ENCODE measurements at places on chromosomes 16 and 17. TPM values are rescaled to one million over a fixed set of nuclear protein-coding genes. Genes with fewer than 3 reads are reported as not detected.

DNA sequence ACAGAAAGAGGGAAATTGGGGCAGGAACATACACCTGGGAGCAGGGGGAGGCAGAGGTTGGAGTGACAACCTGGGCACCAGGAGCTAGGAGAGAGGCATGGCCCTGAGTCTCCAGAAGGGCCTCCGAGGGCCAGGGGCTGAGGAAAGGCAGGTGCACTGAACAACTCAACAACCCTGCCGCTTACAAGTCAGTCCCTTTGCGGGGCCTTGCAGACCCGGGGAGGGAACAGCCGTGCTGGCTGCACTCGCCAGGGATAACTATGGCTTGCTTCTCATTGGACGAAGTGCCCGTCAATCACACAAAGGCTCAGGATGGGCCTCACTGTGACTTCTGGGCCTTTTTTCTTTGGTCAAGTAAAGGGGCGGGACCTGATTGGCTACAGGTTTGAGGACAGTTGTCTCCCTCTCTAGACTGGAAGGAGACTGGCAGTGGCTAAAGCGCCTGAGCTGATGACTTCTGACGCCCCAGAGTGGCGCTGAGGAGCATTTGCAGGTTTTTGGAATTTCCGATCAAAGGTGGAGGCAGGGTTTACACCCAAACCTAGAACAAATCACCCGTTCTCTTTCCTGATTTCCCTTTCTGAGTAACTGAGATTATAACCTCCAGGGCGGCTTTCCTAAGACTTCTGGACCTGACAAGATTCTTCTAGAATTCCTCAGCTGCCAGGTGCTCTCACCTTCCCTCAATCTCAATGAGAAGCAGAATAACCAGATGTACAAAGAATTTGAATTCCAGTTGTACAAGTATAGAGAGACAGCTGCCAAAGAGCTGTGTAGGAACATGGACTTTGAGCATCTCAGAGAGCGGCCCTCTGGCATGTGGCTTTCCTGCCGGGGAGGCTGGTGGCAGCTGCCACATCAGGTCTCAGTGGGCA, 27.6 kb upstream of the ST6GALNAC2 start:
- DNase-seq = no peak

Gene CASKIN1
- 0.18 TPM for total RNA-seq

DNA sequence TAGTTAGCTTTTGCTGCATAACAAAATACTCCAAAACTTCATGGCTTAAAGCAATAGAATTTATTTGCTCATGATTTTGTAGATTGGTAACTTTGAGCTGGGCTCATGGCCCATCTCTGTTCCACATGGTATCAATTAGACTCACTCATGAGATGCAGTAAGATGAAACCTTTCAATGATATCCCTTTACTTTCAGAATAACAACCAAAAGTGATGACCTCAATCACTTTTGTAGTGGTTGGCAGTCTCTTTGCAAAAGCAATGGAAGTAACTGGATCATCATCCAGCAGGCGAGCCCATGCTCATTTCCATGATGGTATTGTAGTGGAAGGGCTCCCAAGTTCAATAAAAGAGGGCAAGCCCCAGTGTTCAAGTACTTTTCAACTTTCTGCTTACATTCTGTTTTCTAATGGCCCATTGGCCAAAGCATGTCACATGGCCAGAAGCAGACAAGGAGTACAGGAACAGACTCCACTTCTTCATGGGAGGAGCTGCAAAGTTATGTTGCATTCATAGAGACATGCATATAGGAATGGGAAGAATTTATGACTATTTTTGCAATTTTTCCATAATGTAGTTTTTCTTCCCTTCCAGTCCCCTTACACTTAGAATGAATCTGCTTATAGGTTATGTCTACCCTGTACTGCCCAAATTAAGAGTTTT, 41.7 kb downstream of the EFCAB5 start:
- DNase-seq = no peak

Gene SCIMP
- not detected for total RNA-seq

Gene KARS1
- 159 TPM for total RNA-seq

DNA sequence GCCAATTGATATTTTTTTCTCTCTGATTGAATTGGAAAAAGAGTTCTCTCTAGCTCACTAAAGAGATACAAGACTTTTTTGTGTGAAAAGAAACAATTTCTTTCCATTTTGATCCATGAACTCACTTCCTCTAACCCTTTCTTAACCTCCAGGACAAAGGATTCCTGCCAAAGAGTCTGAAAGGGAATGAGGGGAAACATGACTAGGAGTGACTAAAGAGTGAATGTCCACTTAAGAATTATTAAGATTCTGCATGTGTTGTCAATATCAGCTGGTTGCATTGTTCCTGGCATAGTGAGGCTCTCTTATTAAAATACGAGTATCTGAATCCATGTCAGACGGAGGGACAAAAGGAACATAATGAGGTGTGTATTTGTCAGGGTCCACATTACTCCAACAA, 344.7 kb downstream of the GRIN2A start:
- no peak for DNase-seq

GRCh38 chr17:39777534-39778365, 40.0 kb downstream of the GRB7 start:
- no peak for DNase-seq

GRCh38 chr17:9104370-9105041, 83.2 kb downstream of the NTN1 start:
- no peak for DNase-seq

DNA sequence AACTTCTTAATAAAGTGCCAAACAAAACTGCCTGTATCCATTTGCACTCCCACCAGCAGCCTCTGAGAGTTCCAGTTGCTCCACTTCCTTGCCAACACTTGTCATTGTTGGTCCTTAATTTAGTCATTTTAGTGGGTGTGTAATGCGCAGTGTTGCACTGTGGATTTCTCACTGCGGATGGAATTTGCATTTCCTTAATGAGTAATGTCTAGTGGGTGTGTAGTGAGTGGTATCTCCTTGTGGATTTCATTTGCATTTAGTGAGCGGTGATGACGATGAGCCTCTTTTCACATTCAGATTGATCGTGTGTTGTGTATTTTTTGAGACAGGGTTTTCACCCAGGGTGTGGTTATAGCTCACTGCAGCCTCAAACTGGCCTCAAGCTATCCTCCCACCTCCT, 4.1 kb upstream of the MSLN start:
- DNase-seq = no peak

- DNase-seq = no peak
These were observed 37.5 kb upstream of the FAAP100 start for GRCh38 chr17:81589612-81590011.

DNA sequence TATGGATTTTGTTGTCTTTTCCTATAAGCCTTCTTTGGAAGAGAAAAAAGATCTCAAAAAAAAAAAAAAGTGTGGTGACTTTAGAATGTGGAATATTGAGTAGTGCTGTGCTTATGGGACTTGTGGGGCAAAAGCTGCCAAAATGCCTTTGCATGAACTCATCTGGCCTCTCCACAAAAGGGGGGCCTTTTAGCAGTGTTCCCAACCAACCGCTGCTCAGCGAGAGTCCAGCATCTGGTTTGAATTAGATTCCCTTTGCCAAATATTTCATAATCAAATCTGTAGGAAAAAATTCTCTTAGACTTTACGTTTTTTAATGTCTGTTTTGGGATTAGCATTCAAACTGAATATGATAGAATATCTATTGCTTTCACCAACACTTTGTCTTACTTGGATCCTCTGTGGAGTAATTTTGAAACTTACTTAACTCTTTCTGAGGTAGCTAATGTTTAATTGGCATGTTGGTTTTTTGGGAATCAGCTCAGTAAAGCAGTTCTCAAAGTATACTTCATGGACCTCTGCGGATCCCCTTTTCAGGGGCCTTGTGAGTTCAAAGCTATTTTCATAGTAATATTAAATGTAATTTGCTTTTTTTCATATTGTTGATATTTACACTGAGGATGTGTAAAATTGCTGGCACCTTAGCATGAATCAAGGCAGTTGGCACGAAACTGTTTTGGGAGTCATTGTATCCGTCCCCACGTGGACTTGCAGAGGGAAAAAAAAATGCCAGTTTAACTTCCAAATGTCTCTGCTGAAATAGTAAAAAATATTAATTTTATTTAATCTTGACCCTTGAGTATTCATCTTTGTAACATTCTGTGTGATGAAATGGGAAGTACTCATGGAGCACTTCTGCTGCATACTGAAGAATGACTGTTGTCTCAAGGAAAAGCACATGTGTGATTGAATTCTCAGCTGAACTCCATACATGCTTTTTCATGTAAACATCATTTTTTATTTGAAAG, 34.7 kb upstream of the VPS4A start:
- DNase-seq = no peak

Gene CORO1A
- total RNA-seq = 3.0 TPM

DNA sequence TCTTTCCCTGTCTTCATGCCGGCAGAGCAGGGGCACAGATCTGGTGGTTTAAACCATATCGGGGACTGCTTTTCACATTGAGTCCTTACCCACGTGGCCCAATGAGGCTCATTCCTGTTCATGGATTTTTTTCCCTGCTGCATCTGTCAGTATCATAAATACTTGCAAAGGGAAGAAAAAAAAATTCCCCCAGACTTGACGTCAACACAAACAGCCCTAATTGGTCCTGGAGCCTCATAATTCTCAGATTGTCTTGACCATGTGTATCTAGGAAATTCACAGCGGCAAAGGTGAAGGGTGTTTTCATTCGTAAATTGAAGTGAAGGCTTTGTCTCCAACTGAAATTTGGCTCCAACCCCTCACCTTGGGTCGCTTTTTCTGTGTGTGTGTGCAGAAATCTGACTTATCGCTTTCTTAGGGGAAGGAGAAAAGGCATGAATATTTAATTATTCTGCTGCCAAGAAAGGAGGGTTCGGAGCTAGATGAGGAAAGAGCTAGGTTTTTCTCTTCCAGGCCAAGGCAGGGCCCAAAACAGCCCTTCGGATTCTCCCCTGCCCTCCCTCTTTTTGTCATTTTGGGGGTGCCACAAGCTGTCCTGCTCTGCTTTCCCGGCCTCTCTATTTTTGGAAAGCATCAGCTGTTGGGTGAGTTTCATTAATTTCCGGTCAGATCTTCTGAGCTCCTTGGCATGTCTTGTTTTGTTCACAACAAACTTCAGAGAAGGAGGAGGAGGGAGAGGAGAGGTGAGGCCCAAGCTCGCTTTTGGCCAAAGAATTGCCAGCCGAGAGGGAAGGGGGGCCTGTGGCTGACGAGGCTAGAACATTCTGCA, 17.8 kb upstream of the CIBAR2 start:
- DNase-seq = no peak

Gene TEX14
- not detected for total RNA-seq

DNA sequence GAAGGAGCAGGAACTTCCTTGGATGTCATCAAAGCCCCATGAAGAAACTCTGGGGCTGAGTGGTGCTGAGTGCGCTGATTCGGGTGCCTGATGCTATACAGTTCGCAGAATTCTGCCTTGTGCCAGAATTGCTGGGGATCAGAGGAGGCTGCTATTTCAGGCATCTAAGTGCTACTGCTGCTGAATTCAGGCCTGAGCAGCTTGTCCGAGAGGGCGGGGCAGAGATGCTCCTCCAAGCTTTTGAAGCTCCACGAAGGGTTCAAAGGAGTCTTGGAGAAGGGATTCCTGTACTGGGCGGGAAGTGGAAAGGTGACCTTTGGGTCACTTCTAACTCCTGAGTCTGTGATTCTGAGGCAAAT, 227.8 kb downstream of the CCDC182 start:
- no peak for DNase-seq

Gene KRT32
- total RNA-seq = not detected

DNA sequence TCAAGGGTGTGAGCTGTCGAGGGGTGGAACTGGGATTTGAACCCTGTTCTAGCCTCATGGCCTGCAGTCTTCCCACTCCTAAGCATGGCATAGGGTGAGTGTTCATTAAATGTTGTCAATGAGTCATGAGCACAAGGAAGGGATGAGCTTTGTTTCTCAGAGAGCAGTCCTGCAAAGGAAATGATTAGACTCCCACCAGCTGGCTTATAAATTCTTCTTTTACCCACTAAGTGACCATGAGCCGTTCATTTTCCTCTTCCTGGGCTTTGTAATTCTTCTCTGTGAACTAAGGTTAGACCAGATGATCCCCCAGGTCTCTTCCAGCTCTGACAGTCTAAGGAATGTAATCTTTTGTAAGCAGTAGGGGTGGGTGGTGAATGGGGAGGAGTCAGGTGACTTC, 47.9 kb upstream of the HNF1B start:
- no peak for DNase-seq

DNA sequence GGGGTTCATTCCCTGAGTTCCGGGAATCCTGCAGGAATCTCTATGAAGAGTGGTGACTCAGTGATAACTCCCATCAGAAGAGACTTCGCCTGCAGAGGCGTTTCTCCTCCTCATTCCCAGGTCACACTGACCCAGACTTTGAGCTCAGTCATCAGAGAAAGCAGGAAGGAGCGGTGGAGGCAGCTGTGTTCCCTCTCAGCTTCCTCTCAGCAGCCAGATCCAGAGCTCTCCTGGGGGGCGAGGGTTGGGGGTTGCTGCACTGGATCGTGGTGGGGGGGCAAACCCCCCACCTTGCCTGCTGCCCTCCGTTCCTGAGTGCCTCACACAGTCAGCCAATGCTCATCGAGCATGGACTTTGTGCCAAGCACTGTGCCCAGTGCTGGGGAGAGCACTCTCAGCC, 271.2 kb downstream of the CBLN1 start:
- DNase-seq = no peak

DNA sequence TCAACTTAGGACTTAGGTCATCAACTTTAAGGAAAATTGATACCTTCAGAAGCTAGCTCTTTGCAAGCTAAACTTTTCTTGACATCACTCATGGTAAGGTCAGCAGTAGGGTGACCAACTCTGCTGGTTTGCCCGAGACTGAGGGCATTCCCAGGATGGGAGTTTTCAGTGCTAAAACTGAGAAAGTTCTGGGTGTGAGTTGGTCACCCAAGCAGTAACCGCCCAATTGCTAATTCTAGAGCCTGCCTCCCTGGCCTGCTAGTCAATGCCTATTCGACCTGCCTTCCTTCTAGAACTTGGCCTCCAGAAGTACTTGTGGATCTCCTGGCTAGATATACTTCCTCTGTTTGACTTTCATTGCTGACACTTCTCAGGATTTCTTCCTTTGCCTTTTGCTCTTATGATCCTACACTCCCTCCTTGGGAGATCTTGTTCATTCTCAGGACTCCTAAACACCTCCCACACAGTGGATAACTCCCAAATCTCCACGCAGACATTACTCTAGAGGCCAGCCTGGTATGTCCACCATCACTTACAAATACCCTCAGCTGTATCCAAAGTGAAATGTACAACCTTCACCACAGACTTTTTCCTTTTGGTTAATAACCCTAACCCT, 10.5 kb upstream of the MYO18A start:
- no peak for DNase-seq

- DNase-seq = no peak
These were observed 75.7 kb upstream of the NKD1 start for GRCh38 chr16:50472472-50472871.

GRCh38 chr16:11629071-11630030, 38.9 kb upstream of the SNN start:
- DNase-seq = no peak

Gene KRT33B
- total RNA-seq = not detected

Gene CDYL2
- 39.7 TPM for total RNA-seq

Gene PTX4
- total RNA-seq = 0.18 TPM

Gene SLC25A10
- 13.2 TPM for total RNA-seq

Gene SMCR8
- total RNA-seq = 21.9 TPM

- DNase-seq = no peak
These were observed at the start of gene TRIM47 for GRCh38 chr17:75878174-75878998. TRIM47 (minus strand) TSS chr17:75878581; CDS start chr17:75878548, 33 bp downstream.

- DNase-seq = no peak
These were observed 705.5 kb downstream of the CDH11 start for GRCh38 chr16:64416216-64417005.

Gene PHOSPHO1
- 0.10 TPM for total RNA-seq
